ENCODE measurements at places on chromosomes 13 and 19.

DNA sequence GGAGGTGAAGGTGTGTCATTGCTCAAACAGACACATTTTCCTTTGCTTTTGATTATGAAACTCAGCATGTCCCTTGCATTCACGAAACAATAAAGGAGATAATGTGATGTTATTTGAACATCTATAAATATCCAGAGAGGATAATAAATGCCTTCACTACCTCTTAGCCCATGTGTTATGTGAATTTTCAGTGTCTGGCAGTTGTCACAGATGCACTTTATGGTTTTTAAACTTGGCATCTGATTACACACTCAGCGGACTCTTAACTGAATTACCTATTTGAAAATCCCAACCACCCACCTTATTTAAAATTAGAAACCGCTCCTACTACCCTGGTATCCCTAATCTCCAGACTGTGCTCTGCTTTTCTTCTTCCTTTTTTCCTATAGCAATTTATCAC, 254.2 kb downstream of the COG6 start:
- no peak overlapping the region for H3K27ac ChIP-seq
- no peak overlapping the region for H3K4me3 ChIP-seq
- no peak for DNase-seq
- H3K27me3 ChIP-seq = peaks cover 1% of the 10 kb centered on the region
- H3K4me1 ChIP-seq = peaks cover 6% of the 10 kb centered on the region

DNA sequence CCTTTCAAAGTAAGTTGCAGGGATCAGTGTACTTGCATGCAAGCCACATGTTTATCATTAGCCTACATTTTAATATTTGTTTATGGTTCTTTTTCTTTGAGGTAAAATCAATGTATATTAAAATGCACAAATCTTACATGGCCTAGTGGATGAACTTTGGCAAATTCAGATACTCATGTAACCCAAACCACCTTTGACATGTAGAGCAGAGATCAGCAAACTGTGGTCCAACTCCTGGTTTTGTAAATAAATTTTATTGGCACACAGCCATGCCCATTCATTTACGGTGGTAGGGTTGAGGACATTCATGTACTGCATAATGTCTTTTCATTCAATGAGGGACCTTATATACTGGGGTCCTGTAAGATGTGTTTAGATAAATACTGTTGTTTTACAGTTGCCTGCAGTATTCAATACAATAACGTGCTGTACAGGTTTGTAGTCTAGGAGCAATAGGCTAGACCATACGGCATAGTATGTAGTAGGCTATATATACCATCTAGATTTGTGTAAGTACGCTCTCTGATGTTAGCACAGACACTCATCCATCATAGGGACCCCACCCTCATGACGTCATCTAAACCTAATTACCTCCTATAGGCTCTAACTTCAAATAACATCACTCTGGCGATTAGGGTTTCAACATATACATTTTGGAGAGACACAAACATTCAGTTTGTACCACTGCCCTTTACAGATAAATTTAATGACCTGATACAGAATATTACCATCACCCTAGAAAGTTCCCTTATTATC, 5.7 kb downstream of the NDFIP2 start:
- H3K36me3 ChIP-seq = peaks cover 49% of the 10 kb centered on the region
- H3K4me3 ChIP-seq = no peak overlapping the region
- H3K27ac ChIP-seq = peak overlapping the region; percentile 84

GRCh38 chr13:109200556-109200955, 571.1 kb downstream of the MYO16 start:
- H3K4me1 ChIP-seq = no peaks in the 10 kb centered on the region
- DNase-seq = no peak
- H3K36me3 ChIP-seq = no peaks in the 10 kb centered on the region
- H3K27me3 ChIP-seq = peaks cover 4% of the 10 kb centered on the region
- no peak overlapping the region for H3K4me3 ChIP-seq

DNA sequence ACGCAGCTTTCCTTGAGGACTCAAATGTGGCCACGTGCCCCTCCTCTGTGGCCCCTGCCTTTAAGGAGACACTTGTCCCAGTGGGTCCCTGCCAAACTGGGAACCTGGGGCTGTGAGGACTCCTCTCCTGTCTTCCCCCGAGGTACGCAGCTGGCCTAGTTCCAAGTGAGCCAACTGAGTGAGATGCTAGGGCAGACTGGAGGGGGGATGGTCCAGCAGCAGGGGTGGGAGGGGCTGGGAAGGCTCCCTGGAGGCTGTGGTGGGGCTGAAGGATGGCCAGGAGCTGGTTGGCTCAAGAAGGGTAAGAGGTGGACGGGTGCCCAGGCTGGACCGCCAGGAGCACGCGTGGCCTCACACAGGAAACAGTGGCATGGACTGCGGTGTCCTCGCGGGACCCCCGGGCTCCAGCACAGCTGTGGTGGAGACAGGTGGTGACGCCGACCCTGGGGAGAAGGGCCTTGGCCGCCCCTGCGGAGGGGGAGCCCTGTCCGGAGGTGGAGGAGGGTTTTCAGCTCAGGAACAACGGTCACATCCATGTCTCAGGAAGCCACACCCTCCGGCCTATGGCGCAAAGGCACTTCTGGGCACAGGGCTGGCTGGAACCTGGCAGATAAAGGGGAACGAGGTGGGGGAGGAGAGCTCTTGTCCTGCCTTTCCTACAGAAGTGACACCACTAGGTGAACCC, 45.8 kb downstream of the MLLT1 start:
- no peaks in the 10 kb centered on the region for H3K27me3 ChIP-seq
- peaks cover 40% of the 10 kb centered on the region for H3K4me1 ChIP-seq
- no peak overlapping the region for H3K4me3 ChIP-seq

DNA sequence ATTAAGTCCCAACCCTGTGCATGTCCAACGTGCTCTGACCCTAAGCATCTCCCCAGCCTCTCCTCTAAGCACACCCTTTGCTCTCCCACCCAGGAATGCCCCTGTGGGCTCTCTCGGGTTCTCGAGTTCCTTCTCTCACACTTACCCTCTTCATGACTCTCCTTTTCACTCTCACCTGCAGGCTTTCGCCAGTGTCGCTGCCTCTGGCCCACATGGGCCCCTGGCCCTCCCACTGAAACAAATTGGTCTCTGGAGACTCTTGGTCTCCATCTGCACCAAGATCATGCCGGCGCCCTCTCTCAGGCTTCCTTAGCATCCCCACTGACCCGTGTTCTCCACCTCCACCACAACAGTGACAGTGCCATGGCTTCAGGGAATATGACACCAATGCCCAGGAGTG, 19.6 kb upstream of the SACS start:
- no peak overlapping the region for H3K4me3 ChIP-seq
- peaks cover 3% of the 10 kb centered on the region for H3K27me3 ChIP-seq
- H3K36me3 ChIP-seq = no peaks in the 10 kb centered on the region
- H3K4me1 ChIP-seq = no peaks in the 10 kb centered on the region
- H3K27ac ChIP-seq = no peak overlapping the region

GRCh38 chr19:18657590-18658365, 20.9 kb downstream of the KLHL26 start:
- no peak overlapping the region for H3K27ac ChIP-seq
- peaks cover 4% of the 10 kb centered on the region for H3K4me1 ChIP-seq
- no peak for DNase-seq
- H3K4me3 ChIP-seq = no peak overlapping the region

DNA sequence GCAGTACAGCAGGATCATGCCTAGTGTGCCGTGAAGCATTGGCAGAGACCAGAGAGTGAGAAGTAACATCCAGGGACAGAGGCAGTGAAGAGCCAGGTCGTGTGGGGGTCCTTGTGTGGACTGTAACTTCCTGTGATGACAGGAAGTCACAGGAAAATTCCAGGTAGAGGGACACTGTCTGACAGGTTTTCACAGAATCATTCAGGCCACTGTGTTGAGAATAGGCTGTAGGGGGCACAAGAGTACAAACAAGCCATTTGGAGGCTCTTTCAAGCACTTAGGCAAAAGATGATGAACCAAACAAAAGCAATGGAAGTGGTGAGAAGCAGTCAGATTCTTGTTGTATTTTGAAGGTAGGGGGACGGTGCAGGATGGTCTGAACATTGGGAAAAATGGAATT, 46.4 kb downstream of the N4BP2L1 start:
- no peak overlapping the region for H3K4me3 ChIP-seq
- H3K4me1 ChIP-seq = no peaks in the 10 kb centered on the region
- peak; percentile 9 for DNase-seq
- H3K36me3 ChIP-seq = peaks cover 4% of the 10 kb centered on the region

DNA sequence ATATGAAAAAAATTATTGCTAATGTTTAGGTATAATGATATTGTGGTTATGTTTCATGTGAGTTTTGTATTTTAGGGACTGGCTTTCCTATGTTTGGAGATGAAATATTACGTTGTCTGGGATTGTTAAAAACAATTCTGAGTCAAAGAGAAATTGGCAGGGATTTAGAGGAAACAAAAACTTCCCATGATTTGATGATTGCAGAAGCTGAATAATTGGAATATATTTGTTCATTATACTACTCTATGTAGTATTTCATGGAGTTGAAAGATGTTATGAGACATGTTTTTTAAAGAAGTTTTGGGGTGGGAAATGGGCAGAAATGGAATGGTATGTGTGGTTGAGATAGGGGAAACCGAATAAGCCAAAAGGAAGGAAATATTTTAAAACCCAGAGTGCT, 1392.9 kb downstream of the EFNB2 start:
- peaks cover 19% of the 10 kb centered on the region for H3K4me1 ChIP-seq
- no peak for DNase-seq
- no peak overlapping the region for H3K27ac ChIP-seq
- H3K36me3 ChIP-seq = no peaks in the 10 kb centered on the region
- H3K27me3 ChIP-seq = no peaks in the 10 kb centered on the region
- no peak overlapping the region for H3K4me3 ChIP-seq

- peaks cover 9% of the 10 kb centered on the region for H3K27me3 ChIP-seq
- H3K4me3 ChIP-seq = no peak overlapping the region
- no peaks in the 10 kb centered on the region for H3K4me1 ChIP-seq
- no peak for DNase-seq
- H3K36me3 ChIP-seq = no peaks in the 10 kb centered on the region
- H3K27ac ChIP-seq = no peak overlapping the region
Measured at GRCh38 chr13:71874458-71874857, 7.5 kb upstream of the DACH1 start.

- no peak overlapping the region for H3K27ac ChIP-seq
- H3K4me3 ChIP-seq = no peak overlapping the region
- no peaks in the 10 kb centered on the region for H3K36me3 ChIP-seq
- no peak for DNase-seq
Measured at GRCh38 chr19:2992958-2993357, 15.6 kb downstream of the TLE6 start.

DNA sequence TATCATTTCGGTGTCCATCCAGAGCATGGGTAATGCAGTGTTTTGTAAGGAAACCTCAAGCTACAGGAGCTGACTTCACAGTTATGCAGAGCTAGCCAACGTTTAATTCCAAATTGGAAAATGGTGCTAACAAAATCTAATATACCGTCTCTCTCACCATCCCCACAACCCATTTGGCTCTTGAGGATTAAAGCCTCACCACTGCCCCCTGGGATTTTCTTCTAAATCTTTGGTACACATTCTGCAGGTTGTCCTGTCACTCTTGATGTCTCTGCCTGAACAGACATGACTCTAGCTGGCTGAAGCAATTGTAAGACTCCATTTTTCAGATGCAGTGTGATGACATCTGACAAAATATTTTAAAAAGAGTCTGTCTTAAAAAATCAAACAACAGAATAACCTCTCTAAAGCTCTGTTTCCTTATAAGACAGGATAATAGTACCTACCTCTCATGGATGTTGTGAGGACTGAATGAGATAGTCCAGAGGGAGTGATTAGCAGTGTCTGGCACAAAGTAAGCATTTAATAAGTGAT, 451.8 kb downstream of the SUCLA2 start:
- no peaks in the 10 kb centered on the region for H3K4me1 ChIP-seq
- no peaks in the 10 kb centered on the region for H3K27me3 ChIP-seq
- no peak overlapping the region for H3K27ac ChIP-seq
- H3K36me3 ChIP-seq = no peaks in the 10 kb centered on the region
- no peak for DNase-seq

DNA sequence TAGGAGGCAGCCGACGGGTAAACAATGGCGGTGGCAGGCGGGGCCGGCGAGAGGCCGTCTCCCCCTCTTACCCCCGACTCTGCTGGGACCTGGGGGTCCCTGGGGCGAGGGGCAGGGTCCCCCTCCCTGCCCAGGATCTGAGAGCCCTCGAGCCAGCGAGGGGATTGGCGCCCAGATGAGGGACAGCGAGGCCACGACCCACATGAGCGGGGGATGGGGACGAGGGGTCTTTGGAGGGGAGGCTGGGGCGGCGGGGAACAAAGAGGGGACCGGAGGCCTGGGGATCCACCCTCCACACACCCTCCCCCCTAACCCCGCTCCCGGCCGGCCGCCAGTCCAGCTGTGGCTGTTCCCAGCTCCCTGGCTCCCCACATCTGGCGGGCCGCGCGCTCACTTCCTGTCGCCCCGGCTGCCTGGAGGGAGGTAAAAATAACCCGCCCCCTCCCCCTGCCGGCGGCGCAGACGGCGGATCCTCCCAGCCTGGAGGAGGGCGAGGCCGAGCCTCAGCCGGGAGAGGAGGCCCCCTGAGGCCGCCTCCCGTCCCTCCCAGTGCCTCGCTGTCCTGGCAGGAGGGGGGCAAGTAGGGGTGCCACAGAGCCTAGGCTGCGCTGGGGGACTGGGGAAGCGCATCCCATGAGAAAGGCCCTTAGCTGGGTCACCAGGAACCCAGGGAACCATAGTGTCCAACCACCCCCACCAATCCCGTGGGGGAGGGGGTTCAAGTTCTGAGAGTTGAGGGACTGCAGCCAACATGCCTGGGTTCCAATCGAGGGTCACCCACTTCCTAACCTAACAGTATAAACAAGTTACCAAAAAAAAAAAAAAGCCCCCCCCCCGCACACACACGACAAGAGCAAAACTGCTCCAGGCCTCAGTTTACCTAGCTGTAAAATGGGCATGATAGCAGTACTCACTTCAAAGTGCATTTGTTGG, 29.3 kb upstream of the NANOS3 start:
- H3K27ac ChIP-seq = peak overlapping the region; percentile 98
- no peaks in the 10 kb centered on the region for H3K27me3 ChIP-seq
- no peaks in the 10 kb centered on the region for H3K36me3 ChIP-seq

DNA sequence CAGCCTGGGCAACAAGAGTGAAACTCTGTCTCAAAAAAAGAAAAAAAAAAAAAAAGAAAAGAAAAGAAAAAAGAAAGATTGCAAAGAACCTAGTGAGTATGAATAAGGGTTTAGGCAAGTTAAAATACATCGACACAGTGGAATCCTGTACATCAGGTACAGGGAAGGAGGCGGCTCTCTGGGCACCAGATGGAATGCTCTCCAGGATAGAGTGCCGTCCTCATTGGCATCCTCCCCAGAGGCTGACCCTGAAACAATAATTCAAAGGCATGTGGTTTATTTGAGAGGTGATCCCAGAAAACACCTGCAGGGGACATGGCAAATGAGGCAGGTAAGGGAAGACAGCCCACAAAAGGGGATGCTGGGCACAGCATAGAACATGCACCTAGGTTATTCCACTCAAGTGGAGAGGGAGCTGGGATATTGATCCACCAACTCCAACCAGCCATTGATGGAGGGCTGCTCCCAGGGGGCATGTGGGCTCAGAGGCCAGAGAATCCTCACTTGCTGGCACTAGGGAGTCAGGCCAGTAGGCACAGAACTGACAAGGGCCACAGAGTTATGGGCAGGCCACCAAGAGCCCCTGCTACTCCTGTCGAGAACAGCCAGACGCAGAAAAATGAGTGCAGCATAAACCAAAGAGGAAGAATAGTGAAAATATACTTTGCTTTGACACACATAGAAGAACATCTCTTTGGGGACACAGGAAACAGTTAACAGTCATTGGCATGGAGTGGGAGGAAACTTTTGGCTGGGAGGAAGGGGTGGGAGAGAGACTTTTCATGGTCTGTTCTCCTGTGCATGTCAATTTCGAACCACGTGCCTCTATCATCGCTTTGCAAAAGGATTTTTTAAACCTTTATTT, 4.2 kb downstream of the TSPAN16 start:
- no peak overlapping the region for H3K4me3 ChIP-seq
- H3K36me3 ChIP-seq = no peaks in the 10 kb centered on the region
- H3K4me1 ChIP-seq = no peaks in the 10 kb centered on the region
- peaks cover 1% of the 10 kb centered on the region for H3K27me3 ChIP-seq
- H3K27ac ChIP-seq = no peak overlapping the region
- DNase-seq = no peak
